Fibroblast of the aortic adventitia (primary cell): ENCODE measurements at places on chromosomes 11 and 22. TPM values are rescaled to one million over a fixed set of nuclear protein-coding genes. Genes with fewer than 3 reads are reported as not detected.

GRCh38 chr11:21811572-21811971 is 381.3 kb upstream of the ANO5 start:
- no peak for DNase-seq

Gene POU2AF1
- total RNA-seq, result not detected in 2 replicates

Gene SMTNL1
- not detected in 2 replicates for total RNA-seq

DNA sequence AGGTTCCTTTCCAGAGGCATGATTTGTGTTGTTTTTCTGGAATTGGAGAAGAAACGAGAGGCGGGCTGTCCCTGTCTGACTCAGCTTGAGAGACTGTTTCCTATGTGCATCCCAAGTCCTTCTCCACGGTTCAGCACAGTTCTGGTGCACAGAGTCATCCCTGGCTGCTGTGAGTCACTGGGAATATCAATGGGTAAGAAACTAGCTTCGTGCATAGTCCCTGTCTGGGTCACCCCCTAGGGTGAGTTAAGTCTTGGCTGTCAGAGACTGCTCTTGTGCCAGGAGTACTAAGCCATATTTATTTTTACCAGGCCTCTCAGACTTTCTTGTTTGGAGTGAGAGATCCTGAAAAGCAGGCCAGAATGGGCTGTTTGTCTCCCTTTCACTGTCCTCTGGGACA is 2.4 kb upstream of the LRP4 start:
- peak; percentile 97 for DNase-seq
